ENCODE measurements at places on chromosomes 12 and 14.

GRCh38 chr12:100473716-100474150 lies at the start of gene NR1H4:
Gene NR1H4, plus strand, starts transcription at chr12:100473866. Its CDS starts 19,458 bp downstream, at chr12:100493324.
- DNase-seq, result no peak

DNA sequence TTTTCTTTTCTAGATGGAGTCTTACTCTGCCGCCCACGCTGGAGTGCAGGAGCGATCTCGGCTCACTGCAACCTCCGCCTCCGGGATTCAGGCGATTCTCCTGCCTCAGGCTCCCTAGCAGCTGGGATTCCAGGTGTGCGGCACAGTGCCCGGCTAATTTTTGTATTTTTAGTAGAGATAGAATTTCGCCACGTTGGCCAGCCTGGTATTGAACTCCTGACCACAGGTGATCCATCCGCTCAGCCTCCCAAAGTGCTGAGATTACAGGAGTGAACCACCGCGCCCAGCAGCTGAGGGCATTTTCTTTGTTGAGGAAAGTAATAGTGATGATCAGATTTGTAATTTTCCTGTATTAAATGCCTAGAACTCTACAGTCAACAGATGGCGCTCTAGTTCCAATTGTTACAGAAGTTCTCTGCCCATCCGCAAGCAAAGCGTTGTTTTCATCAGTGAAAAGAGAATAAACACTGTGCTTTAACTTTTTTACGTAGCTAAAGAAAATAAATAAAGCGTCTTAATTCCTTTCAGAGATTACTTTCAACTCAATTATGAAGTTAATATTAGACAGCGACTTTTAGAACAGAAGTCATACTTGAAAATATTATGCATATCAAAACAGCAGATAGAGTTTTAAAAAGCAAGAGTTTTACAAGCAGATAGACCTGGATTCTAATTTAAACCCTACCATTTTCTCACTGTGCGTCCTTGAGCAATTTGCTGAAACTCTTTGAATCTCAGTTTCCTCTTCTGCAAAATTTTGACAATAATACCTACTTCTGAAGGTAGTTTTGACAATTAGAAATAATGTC lies 335.1 kb downstream of the DUSP6 start:
- peak; percentile 93 for DNase-seq

GRCh38 chr12:86091681-86092080 lies 164.5 kb downstream of the MGAT4C start:
- DNase-seq, result no peak

DNA sequence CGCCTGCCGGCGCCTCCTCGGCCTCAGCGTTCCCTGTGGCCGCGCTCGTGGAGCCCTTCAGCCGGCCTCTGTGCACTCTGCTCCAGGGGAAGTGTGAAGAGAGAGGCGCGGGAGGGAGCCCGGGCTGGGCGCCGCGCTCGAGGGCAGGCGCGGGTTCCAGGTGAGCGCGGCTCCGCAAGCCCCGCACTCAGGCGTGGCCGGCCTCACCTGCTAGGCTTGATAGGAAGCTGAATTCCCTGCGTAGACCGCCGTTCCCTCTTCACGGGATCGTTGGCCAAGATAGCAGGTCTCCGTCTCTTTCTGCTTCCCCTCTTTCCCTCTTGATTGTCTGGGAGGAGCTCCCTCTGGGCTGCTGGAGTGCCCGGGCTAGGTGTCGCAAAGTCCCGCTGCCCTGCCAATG lies 89.7 kb downstream of the ASCL4 start:
- no peak for DNase-seq

DNA sequence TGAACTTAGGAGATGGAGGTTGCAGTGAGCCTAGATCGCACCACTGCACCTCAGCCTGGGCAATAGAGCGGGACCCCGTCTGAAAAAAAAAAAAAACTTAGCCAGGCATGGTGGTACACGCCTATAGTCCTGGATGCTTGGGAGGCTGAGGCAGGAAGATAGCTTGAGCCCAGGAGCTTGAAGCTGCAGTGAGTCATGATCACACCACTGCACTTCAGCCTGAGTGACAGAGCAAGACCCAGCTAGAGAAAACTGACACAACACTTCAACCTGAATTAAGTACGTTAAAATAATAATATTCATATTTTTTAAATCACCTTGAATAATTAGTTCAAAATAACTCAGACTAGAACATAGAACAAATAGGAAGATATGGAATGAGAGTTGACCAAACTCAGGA lies 5.7 kb upstream of the CATSPERB start:
- no peak for DNase-seq

- DNase-seq, result no peak
Observed at GRCh38 chr14:91311284-91311662, 66.8 kb upstream of the GPR68 start.

- DNase-seq, result no peak
Observed at GRCh38 chr12:123727878-123728277, 15.7 kb downstream of the ATP6V0A2 start.

DNA sequence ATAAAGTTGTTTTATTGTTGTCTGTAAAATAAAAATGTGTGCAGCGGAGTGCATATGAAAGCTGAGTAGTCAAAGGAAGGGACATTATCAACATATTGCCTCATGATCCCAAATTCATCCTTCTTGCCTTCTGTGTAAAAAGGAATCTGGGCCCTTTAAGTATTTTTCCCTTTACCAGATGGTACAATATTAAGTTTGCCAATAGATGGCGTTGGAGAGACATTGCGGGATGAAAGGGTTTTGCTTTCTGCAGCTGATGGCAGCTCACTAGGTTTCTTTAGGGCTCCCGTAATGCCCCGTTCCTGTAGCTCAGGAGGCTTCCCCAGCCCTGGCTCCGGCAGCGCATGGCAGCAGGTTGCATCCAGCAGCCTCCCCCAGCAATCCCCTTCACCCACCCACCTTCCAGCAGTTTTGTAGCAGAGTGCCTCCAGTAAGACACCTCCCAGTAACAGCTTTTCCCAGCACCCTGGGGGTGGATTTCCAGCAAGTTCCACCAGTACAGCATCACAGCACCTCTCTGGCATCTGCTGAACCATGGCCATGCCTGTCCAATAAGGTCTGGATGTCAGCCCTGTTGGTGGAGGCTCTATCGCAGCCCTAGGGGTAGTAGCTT lies 354.4 kb downstream of the MED13L start:
- DNase-seq, result no peak

DNA sequence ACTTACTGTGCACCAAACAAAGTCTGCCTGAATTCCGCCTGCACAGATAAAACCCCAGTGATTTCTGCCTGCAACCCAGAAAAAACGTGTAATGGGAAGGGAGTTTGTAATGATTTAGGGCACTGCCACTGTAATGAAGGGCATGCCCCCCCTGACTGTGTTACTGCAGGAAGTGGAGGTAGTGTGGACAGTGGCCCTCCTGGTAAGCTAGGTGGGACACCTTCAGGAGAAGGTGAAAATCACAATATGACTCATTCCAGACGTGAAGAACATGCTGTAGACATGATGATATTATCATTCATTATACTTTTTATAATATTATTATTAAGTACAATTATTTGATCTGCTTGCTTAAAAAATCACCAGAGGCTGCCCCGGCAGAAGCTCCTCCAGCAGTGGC lies 59.2 kb downstream of the MAPKAPK5 start:
- no peak for DNase-seq

DNA sequence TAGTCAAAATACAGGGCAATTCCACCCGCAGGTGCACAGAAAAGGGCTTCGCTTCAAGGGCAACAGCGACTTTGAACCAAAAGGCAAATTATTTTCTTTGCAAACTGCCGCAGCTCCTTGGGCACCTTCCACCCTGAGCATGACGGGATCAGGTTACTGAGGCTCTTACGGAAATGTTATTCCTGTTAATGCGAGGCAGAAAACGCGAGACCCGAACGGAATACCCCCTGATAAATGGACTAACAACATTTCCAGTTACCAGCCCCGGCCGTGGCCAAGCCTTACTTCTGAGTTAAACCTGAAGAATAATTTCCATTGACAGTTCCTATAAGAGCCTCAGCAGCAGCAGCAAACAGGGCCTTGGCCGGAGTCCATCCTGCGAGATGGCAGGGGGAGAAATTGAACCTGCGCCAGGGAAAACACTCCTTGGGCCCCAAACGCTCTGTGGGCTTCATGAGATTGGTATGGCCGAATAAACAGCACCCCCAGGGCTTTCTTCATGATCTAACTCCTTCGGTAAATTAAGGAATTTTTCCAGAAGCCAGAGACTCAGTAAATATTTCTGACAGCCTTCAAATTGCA lies 70.0 kb upstream of the DICER1 start:
- no peak for DNase-seq

DNA sequence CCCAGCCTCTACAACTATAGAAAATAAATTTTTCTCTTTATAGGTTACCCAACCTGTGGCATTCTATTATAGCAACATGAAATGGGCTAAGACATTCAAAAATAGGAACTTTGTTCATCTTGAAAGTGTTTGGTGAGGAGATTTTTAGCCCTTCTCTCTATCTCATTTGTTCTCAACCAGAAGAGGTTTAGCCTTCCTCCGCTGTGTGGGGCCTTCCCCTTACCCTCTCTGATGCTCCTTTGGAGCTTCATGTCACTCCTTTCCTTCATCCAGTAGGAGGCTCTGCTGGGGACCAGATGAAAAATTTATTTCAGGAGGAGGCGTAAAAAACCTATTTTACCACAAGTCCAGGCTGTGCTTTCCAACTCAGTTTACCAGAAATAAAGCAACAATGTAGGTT lies 94.1 kb downstream of the RTN1 start:
- DNase-seq, result no peak

DNA sequence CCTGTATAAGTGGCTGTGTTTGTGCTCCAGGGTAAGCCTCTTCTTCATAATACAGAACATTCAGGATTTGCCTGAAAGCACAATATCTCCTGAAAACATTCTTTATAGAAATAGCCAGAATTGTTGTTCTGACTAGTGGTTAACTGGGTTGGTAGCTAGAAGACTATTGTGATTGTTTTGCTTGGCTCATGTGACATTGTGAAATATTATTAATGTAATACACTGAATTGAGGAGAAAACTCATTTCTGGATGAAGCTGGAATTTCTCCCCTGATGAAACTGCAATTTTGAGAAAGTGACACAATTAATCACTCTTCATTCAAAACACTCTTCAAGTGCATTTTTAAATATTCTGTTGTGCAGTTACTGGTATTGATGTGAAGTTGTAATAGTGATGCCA lies 172.3 kb upstream of the PTPRQ start:
- no peak for DNase-seq

GRCh38 chr12:130765186-130765659 lies 49.1 kb upstream of the RIMBP2 start:
- no peak for DNase-seq

GRCh38 chr14:37848985-37849621 lies 253.7 kb downstream of the TTC6 start:
- DNase-seq, result no peak

GRCh38 chr14:102695167-102695555 lies 82.1 kb upstream of the TRAF3 start:
- DNase-seq, result no peak

- no peak for DNase-seq
Observed at GRCh38 chr12:124901003-124901402, 13.4 kb downstream of the UBC start.

- DNase-seq, result no peak
Observed at GRCh38 chr12:31482816-31483215, 108.1 kb downstream of the DENND5B start.

DNA sequence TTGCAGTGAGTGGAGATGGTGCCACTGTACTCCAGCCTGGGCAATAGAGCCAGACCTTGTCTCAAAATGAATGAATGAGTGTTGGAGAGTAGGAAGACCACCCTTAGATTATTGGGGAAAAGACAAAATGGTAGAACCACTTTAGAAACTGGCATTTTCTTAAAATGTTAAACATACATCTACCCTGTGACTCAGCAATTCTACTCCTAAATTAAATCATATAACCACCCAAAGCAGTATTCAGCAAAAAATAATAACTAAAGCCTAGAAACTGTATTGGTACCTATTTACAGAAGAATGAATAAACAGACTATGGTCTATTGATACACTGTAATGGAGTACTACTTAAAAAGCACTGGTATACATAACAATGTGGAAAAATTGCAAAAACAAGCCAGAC lies 9.1 kb downstream of the NUP37 start:
- DNase-seq, result no peak

- DNase-seq, result no peak
Observed at GRCh38 chr14:52049271-52049670, 19.6 kb downstream of the NID2 start.

DNA sequence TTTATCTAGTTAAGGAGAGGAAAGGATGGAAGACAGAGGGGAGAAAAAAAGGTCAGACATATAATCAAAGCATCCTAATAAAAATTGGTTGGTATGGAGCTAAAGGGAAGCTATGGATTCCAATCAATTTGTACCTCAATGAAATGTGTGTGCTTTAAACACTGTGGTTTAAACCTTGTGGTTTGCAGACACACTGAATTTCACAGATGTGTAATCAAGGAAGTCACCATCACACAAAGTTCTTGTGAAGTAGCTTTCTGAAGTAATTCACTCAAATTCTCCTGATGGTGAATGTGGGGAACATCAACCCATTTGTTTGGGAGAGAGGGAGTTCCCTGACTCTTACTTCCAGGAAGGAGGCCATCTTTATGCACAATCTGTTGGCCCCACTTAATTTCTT lies 243.3 kb upstream of the KRR1 start:
- no peak for DNase-seq

- DNase-seq, result no peak
Observed at GRCh38 chr14:58048219-58048618, 103.8 kb downstream of the ARMH4 start.

GRCh38 chr12:14113031-14113430 lies 131.6 kb upstream of the GRIN2B start:
- DNase-seq, result no peak

DNA sequence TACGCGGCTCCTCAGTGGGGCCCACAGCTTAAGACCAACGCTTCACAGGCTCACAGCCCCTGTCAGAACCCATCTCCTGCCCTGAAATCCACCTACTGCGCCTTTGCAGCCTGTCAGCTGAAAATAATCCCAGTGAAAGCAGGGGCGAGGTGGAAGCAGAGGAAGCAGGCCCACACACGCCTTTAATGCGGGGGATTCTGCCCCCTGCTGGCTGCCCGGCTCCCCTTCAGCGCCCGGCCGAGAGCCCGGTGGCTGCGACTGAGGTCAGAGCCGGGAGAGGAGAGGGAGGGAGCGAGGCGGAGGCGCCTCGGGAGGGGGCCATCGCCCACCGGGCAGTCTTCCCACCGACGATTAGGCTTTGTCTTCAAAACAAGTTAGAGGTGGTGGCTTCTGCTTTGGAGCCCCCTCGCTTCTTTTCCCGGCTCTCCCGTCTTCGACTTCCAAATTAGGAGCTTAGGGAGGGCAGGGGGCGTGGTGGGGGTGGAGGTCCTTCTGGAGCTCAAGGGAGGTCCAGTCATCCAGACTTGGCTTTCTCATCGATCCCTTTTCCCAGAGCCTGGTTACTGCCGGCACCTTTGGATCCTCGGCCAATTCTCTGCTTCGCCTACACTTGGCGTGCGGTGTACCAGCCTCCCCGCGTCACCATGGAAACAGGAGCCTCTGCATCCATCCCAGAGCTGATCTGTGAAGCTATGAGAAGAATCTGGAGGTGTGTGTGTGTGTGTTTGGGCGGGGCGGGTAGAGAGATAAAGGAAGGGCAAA lies 25.2 kb upstream of the RND1 start:
- DNase-seq, result peak; percentile 84

GRCh38 chr14:59576332-59577294 lies at the start of gene CCDC175:
Gene CCDC175, minus strand, starts transcription at chr14:59576812. Its CDS starts 37 bp downstream, at chr14:59576775.
- DNase-seq, result peak; percentile 82
